ENCODE measurements at places on chromosomes 4 and X.

- no peak for DNase-seq
These were observed 25.9 kb upstream of the GUCY1A1 start for GRCh38 chr4:155640751-155641150.

DNA sequence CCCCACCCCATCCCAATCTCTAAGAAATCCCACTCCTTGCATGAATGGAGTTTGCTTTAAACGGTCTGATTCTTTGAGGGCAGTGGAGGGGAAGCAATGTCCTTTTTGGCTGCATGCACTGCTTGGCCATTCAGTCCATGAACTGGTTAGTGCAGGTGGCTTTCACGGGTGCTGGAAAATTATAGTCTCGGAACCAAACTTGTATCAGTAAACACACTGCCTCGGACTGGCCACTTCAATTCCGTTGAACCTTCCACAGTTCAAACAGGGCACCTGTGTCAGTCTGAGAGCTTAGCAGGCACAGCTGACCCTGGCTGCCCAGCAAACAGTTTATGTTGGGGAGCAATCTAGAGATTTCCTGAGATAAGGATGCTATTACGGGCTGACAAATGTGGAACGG, 255.6 kb downstream of the DHX15 start:
- DNase-seq, result no peak

DNA sequence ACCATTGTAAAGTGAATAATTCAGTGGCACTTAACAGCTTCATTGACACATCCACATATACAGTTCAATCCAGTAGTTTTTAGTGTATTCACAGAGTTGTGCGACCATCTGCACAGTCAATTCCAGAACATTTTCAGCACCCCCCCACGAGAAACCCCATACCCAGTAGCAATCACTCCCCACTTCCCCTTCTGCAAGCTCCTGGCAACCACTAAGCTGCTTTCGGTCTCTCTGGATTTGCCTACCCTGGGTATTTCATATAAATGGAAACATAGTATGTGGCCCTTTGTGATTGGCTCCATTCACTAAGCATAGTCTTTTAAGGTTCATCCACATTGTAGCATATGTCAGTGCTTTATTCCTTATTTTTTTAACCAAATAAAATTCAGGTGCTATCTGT, 10.0 kb downstream of the MSL3 start:
- DNase-seq, result no peak

- DNase-seq, result no peak
These were observed 5.7 kb downstream of the TRIM75 start for GRCh38 chr4:165059386-165059785.

GRCh38 chr4:187840814-187841213, 154.8 kb upstream of the ZFP42 start:
- no peak for DNase-seq

DNA sequence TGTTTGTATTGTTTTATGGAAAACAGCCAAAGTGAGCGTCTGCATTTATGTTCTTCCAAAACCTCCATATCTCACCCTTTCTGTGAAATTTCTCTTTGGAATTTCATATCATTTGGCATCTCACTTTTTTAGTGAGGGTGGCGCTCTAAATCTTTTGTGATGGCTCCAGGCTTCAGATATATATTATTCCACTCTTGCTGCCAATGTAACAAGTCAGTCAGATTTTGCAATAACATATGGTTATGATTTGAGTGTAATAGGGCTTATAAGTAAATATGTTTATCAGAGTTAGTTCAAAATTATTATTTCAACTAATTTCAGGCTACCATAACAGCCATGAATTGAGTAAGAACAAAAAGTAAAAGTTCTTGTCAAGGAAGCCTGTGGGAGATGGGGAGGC, 314.7 kb downstream of the PDGFC start:
- no peak for DNase-seq

All from activated CD8-positive, alpha-beta memory T cell treated with anti-CD3 and anti-CD28 coated beads for 1 hour (primary cell).